GM13977 (cell line): ENCODE measurements at places on chromosomes 13 and 19.
A peak's percentile ranks its signal among the peaks of the same experiment; 100 is the strongest.

DNA sequence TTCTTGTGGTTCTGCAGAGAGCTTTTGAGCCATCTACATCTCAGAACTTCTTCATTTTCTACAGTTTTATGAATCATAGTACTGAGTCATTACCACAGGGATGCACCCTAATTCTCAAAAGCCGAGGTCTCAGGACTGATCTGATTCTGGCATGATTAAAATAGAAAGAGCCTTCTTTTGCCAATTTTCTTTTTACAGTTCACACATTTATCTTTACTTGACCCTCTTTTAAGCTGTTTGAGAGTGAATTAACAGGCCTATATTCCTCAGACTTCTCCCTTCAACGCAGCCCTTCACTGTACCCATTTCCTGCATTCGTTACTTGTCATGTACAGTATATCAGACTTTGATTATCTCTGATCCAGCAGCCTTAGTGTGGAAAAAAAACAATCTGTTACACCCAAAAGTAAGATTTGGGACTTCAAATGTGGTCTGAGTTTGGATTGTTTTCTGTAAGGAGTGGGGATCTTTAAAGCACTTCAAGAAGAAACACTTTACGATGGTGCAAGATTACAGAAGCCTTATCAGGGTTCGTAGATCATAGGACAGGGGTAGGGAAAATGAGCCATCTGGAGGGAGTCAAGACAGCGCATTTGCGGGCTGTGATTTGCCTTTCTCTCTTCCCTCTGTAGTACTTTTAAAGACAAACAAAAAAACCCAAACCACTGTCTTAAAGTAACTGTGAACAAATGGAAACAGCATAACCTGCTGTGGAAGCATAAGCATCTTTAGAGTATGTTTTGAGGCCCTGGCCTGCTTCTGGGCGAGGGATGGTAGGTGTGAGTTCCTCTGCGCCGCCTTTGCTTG lies 15.3 kb upstream of the GPR183 start:
- DNase-seq: peak; percentile 72

DNA sequence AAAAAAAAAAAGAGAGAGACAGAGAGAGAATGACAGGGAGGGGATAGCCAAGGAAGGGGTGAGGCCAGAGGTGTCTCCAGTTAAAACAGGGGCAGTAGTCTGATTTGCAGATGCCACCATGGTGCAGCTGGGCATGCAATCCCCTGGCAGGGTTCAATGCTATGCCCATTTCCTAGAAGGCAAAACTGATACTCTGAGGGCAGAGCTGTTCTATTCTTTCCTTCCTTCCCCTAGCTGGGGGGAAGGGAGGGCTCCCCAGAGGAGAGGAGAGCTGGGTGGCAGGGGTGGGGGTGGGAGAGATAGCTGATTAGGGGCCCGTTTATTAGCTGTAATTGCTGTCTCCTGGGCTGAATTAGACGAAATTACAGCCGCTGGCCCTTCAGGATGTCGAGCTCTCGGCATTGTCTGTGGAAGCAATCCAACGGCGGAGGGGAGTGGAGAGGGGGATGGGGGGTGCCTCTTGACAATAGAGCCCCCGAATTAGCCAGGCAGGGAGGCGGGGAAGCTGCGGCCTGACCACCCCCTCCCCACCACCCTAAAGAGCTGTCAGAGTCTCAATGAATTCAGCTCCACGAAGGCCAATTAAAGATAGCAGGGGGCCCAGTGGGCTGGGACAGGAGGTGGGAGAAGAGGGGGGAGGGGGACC lies 14.4 kb upstream of the DPP9 start:
- no peak for DNase-seq

DNA sequence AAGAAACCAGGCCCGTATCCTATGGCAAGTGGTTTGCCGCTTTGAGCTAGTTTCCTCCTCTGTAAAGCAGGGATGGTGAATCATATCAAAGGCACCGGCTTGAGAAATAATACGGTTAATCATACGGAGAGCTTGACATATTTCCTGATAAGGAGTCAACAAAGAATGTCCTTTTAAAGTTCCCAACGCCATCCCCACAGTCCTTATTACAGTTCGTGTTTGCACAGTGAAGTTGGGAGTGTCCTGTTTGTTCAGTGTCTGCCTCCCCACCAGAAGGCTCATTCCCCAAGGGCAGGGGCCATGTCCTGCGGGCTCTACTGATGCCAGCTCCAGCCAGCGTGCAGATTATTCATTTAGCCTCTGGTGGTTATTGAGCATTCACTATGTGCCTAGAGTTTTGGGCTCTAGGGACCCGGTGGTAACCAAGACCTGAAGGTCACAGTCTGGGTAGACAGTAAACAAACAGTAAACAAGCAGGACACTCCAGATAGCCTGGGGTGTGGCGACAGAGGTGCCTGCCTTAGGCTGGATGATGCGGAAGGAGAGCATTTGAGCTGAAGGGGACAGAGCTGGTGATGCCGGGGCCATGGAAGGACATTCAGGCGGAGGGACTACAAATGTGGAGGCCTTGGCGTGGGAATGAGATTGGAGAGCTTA lies 6.3 kb downstream of the GRAMD1A start:
- DNase-seq: no peak

DNA sequence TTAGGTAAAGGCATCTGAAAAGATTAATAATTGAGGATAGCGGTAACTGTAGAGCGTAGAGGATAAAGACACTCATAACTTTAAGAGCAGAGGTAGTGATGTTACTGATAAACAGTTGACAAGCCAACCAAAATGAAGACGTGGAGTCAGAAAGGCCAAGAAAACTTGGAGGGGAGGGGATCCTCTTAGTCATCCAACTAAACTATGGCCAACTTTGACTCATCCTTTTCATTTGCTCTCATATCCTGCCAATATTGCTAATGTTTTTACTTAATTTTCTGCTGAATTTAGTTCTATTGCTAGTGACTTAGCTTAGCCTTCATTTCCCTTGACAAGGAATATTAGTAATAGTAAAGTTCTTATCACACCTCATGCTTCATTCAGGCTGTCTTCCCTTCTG lies 13.4 kb downstream of the ITGBL1 start:
- no peak for DNase-seq

DNA sequence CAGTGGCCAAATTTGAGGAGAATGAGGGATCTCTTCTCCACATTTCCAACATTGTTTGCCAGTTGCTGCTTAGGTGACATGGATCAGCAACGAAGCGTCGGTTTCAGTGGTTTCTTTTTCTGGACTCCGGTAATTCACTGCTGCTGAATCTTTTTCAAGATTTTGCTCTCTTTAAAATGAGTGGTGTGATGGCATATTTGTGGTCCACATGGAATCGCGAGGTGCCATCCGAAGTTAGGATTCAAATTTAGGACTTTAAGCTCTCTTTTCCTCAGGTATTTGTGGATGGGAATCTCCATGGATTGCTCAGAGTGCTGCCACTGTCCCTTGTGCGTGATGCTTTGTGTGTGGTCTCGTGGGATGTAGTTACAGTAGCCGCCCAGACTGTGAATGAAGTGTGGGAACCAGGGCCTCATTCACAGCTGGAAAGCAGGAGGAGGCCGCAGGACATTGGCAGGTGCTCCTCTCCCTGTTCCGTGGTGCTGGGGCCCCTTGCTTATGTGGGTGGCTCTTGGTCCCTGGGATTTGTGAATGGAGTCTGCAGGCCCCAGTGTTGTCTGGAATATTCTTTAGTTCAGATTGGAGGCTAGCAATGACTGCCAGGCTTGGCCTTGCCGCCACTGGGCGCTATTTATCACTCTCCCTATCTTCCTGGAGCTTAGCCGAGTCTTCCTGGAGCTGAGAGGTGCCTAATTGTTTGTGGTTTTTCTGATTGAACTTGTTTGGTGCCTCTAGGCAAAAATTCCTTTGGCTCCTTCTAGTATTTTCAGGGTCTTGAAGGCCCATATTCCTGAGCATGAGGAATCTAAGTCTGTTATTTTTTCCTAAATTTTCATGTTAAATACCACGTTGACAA lies 1.5 kb downstream of the ILF3 start:
- no peak for DNase-seq

GRCh38 chr13:79056706-79057105 lies 349.3 kb downstream of the RBM26 start:
- DNase-seq: no peak

DNA sequence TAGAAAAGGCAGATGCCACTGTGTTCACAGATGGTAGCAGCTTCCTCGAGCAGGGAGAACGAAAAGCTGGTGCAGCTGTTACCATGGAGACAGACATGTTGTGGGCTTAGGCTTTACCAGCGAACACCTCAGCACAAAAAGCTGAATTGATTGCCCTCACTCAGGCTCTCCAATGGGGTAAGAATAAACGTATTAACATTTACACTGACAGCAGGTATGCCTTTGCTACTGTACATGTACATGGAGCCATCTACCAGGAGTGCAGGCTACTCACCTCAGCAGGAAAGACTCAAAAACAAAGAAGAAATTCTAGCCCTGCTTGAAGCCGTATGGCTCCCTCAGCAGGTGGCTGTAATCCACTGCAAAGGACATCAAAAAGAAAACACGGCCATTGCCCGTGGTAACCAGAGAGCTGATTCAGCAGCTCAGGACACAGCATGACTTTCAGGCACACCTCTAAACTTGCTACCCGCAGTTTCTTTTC lies 197.7 kb downstream of the ZNF737 start:
- DNase-seq: no peak

GRCh38 chr19:56269348-56269747 lies 3.2 kb upstream of the EDDM13 start:
- DNase-seq: no peak

DNA sequence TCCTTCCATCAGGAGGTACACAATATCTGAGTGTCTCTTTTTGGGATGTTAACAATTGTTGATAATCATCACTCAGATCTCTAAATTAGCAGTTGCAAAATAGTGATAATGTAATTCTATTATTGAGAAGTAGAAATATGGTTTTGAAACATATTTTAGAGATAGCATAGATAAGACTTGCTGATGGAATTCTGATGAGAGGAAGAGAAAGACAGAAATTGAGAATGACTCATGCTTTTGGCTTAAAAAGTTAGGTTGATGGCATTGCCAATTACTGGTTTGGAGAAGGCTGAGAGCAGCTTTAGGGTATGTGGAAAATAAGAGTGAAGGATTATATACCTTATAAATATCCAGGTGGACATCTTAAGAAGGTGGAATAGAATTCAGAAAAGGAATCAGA lies 106.4 kb upstream of the EDNRB start:
- DNase-seq: no peak

GRCh38 chr13:112102243-112102642 lies 35.3 kb downstream of the SOX1 start:
- DNase-seq: no peak

- no peak for DNase-seq
These were observed 62.1 kb downstream of the PEPD start for GRCh38 chr19:33459222-33460090.

DNA sequence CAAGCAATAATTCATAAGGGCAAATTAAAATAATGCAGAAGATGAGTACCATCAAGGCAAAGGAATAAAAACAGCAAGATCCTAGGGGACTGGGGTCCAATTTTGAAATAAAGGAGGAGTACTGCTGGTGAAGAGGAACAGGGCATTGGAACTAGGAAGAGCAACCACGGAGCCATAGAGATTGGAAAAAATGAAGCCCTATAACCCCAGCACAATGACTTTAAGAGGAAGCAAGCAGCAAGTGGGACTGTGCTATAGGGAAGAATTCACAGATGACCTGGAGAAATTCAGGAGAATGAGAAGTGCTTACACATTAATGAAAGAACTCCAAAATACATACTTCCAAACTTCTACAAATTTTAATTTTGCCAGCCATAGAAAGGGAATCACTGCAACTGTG lies 44.9 kb upstream of the ITM2B start:
- no peak for DNase-seq

GRCh38 chr19:56699552-56699951 lies 28.0 kb upstream of the ZNF835 start:
- DNase-seq: no peak

GRCh38 chr19:8577247-8577646 lies at the start of gene MYO1F:
Gene MYO1F (minus strand): TSS chr19:8577442. CDS start chr19:8577309, 133 bp downstream.
- DNase-seq: peak; percentile 63

GRCh38 chr13:33109801-33110200 lies 93.6 kb downstream of the KL start:
- no peak for DNase-seq

- no peak for DNase-seq
These were observed 142.5 kb downstream of the DCLK1 start for GRCh38 chr13:35988648-35989081.

DNA sequence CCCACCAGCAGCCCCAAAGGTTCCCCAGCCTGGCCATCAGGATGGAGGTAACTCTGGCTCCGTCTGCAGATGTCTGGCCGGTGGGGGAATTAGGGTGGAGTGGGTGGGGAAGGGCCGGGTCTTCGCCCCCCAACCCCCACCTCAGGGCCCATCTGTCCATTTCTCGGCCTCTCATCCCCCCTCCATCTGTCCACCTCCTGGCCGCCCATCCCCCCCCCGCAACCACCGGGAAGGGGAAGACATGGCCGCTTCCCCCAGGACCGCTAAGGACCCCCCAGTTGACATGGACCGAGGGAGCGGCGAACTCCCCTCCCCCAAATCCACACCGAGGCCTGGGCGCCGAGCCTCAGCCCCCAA lies 793 bp downstream of the LRFN1 start:
- DNase-seq: no peak

DNA sequence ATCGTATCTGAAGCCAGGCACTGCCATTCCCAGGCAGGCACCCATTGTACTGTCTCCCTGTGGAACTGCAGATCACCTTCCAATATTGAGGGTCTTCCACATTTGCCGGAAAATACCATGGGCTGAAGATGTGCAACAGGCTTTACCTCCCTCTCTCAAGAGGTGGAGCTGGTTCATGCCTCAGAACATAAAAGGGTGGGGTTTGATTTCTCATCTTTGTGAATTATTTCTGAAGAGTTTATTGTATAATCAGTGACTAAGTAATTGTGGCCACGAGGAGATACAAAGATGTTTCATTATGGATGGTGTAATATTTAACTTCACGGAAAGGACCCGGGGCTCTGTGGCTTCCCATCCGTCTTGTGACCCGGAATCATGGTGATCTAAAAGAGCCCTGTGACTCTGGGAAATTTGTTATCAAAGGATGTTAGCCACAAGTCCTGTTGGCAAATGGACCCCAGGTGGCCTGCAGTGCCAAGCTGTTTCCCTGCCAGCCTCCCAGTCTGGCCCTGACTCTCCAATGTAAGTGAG lies 230.5 kb downstream of the LACC1 start:
- DNase-seq: no peak

GRCh38 chr13:79258489-79258888 lies 147.6 kb downstream of the RBM26 start:
- DNase-seq: no peak

GRCh38 chr19:12156223-12157058 lies at the start of gene ZNF625:
Gene ZNF625 (minus strand): TSS chr19:12156734. CDS start chr19:12156558, 176 bp downstream.
- peak; percentile 90 for DNase-seq

DNA sequence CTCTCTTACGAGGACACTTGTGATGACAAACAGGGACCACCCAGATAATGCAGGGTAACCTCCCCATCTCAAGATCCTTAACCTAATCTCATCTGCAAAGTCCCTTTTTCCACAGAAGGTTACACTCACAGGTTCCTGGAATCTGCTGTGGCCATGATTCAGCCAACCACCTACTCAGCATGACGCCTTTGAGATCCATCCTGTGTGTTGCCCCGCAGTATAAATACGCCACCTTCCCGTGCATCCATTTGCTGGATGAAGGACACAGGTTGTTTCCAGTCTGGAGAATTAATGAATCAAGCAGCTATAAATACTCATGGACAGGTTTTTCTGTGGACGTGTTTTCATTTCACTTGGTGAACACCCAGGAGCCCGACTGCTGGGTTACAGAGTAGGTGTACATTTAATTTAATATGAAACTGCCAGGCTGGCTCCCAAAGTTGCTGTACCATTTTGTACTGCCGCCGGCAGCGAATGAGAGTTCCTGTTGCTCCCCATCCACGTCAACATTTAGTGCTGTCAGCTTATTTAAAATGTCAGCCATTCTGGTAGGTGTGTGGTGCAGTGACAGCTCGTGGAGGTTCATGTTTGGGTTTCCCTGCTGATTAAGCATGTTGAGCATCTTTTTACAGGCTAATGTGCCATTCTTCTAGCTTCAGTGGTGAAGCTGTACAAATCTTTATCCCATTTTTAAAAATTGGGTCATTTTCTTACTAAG lies 40.2 kb downstream of the ELL start:
- DNase-seq: no peak
